ENCODE measurements at places on chromosomes 3 and 15.

GRCh38 chr3:134406331-134407238 is 32.3 kb upstream of the AMOTL2 start:
- no peak for DNase-seq

DNA sequence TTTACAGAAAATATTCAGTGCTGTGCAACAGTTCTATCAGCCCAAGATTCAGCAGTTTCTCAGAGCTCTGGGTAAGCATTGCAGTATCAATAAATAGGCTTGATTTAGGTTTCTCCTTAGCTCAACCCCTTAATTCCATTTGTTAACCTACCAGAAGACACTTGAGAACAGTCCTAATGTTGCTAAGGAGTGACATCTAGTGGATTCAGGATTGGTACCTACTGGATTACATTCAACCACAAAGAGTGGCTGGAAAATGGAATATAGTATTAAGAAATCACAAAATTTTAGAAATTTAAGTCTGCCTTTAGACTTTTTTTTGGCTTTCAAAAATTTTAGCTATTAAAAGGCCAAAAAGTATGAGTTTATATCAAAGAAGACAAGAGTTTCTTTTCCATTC is 34.7 kb downstream of the POLG start:
- DNase-seq, result no peak

- DNase-seq, result no peak
These were observed 1.3 kb upstream of the PRR20G start for GRCh38 chr3:127288921-127289705.

DNA sequence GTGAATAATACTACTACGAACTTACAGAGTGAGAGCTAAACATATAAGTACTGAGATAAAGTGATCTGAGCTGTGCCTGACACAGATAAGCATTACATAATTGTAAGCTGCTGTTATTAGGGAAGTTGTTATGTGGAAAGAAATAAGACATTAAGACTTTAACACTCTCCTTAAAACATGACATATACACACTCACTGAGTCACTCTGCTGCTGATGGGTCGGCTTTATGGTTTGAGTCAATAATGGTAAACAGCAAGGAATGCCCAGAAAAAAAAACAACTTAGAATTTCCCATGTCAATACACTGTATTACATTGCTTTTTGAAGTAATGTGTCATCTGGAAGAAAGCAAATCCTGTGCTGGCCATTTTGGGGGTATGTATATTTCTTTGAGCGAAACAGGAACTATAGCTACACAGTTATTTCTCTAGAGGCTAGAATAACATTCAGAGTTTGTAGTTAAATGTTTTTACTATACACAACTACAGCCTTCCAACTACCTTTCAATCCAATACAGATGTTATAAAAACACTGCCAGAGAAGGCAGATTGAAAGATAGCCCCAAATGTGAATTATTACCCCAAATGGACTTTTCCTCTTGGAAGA is 22.8 kb upstream of the SPRED1 start:
- DNase-seq, result no peak

DNA sequence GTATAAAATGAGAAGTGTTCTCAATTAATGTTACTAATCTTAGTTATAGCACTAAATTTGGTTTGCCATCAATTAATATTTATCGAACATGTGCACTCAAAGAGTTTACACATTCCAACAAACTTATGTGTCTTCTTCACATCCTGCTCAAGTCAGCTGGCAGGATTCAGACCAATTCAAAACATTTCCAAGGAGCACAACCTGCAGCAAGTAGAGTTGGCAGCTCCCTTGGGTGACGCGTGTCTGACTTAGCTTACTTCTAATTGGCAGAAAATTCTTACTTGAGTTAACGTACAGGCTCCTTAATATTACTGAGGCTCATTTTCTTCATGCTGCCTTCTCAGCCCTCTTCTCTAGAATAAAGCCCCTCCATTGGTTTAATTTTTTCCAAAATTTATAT is 110.4 kb upstream of the PFN2 start:
- no peak for DNase-seq

- no peak for DNase-seq
These were observed 429.3 kb upstream of the PDZRN3 start for GRCh38 chr3:74053970-74054516.

- no peak for DNase-seq
These were observed 56.3 kb upstream of the PSMD6 start for GRCh38 chr3:64079369-64080150.

DNA sequence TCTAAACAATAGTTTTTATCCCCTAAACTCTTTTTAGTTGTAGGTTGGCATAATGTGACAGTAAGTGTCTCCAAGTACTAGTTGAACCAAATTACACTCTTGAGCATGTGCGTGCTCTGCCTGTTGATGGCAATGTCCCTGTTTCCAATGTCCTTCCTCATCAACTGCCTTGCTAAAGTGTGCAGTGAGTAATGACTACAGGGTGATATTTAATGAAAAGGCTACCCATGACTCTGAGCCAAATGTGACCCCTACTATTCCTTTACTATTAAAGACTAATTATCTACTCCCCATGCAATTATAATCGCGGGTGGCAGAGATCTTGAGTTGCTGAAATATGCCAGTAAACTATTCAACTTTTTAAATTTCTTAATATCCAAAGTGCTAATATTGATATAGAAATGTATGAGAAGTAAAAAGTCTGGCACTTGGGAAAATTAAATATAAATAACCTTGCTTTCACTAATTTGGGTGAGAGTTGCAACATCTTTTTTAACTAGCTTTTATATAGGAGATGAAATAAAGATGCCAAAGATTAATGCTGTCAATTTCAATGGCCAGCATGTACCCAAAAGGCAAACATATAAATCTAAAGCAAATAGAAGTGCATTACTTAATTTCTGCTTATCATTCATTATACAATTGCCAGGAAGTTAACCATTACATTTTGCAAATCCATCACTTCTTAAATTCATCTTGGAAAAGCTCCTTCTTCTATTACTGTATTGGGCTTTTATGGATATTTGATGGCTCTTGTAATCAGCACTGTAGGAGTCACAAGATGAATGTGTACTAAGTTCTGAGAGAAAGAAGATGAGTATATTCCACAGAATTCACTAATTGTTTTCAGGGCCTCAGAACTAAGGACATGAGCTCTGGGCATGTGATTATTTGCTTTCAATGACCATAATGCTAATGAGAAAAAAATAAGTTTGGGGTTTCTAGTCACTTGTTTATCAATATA is 518.2 kb upstream of the NAALADL2 start:
- DNase-seq, result no peak

Measured in left renal pelvis (tissue), 4 donors.